Right lobe of liver (tissue), 6 donors: ENCODE measurements at places on chromosomes 5 and 9. TPM values are rescaled to one million over a fixed set of nuclear protein-coding genes. Genes with fewer than 3 reads are reported as not detected.

GRCh38 chr5:134873494-134873893, 677 bp upstream of the TXNDC15 start:
- no peaks in the 10 kb centered on the region for H3K27me3 ChIP-seq
- no peak for DNase-seq
- H3K4me3 ChIP-seq, result no peak overlapping the region
- H3K27ac ChIP-seq, result peak overlapping the region; percentile 72

GRCh38 chr9:104927216-104927911, 591 bp downstream of the ABCA1 start:
- H3K27ac ChIP-seq, result peak overlapping the region; percentile 78
- no peaks in the 10 kb centered on the region for H3K27me3 ChIP-seq
- H3K4me1 ChIP-seq, result no peaks in the 10 kb centered on the region
- peak overlapping the region; percentile 81 for H3K4me3 ChIP-seq

Gene TNC
- 9.3 TPM for total RNA-seq

DNA sequence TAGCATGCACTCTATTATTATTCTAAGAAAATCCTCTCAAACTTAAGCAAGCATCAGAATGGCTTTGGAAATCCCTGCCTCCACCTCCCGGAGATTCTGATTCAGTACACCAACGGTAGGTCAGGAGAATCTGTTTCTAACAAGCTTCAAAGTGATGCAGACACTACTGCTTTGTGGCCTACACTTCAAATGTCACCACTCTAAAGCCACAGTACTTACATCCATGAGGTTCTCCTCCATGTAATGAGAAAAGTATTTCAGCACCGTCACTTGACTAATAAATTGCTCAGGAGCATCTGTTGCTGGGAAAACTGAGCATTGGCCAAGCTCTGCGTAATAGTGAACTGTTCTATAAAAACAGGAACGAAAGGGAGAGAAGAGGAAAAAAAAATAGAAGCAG, 4.8 kb downstream of the PLK2 start:
- H3K4me3 ChIP-seq, result no peak overlapping the region
- H3K36me3 ChIP-seq, result peaks cover 4% of the 10 kb centered on the region
- H3K4me1 ChIP-seq, result no peaks in the 10 kb centered on the region

Gene ADAMTS19
- not detected for total RNA-seq

GRCh38 chr5:72154076-72154756, 46.9 kb downstream of the MAP1B start:
- no peak overlapping the region for H3K4me3 ChIP-seq
- no peaks in the 10 kb centered on the region for H3K36me3 ChIP-seq
- no peak overlapping the region for H3K27ac ChIP-seq
- H3K27me3 ChIP-seq, result no peaks in the 10 kb centered on the region
- H3K4me1 ChIP-seq, result no peaks in the 10 kb centered on the region
- no peak for DNase-seq

Gene TMEM252
- not detected for total RNA-seq

DNA sequence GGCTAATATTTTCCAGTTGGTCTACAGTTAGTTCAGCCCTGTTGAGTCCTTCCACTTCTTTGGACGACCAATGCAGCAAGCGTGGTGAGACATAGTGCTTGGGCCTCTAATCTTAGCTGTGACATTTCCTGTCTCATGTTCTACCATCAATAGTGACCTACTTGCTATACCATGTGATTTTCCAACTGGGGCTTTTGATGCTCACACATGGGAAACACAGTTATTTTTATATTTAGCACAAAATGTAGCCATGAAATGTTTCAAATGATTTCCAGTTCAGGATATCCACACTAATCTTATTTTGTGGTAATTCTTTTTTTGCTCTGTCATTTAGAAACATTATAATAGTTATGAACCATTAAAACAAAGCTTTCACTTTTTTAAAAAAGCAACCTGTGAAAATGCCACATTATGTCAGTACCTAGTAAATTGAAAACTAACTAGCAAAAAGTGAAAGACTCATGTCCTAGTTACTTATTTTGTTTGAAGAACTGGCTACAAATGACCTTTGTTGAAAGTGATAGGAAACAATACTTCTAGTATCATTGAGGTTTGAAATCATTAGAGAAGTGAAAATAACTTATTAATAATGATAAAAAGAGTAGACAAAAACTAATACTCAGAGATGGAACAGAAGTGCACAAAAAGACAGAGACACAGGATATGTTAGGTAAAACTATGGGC, 18.3 kb downstream of the MARCHF3 start:
- H3K4me3 ChIP-seq, result no peak overlapping the region
- H3K4me1 ChIP-seq, result no peaks in the 10 kb centered on the region
- no peaks in the 10 kb centered on the region for H3K36me3 ChIP-seq
- H3K27me3 ChIP-seq, result no peaks in the 10 kb centered on the region
- H3K27ac ChIP-seq, result no peak overlapping the region

DNA sequence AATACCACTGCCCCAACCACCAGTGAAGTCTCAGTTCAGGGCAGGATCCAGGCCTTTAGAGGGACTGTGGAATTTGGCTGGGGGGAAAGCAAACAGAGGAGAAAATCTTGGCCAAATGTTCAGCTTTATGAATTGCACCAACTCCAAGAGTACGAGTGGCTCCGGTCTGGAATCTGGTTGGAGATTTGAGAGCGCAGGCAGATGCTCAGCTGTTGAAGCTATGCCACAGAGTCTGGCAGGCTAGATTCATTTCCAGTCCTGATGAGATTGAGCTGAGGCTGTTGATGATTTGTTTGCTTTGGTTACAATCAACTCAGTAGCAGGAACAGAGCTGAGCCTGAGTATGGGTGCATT, 9.1 kb upstream of the HSPB3 start:
- H3K4me1 ChIP-seq, result no peaks in the 10 kb centered on the region
- no peak overlapping the region for H3K27ac ChIP-seq
- no peaks in the 10 kb centered on the region for H3K36me3 ChIP-seq

Gene BHMT2
- total RNA-seq, result 261 TPM

Gene FBP1
- 767 TPM for total RNA-seq

Gene FAXDC2
- total RNA-seq, result 87.8 TPM

Gene SPATA31A7
- not detected for total RNA-seq

- H3K27me3 ChIP-seq, result no peaks in the 10 kb centered on the region
- no peaks in the 10 kb centered on the region for H3K36me3 ChIP-seq
- no peak for DNase-seq
- no peak overlapping the region for H3K27ac ChIP-seq
- no peaks in the 10 kb centered on the region for H3K4me1 ChIP-seq
Measured at GRCh38 chr5:40025586-40025985, 600.8 kb upstream of the DAB2 start.

Gene CCDC192
- not detected for total RNA-seq

Gene ADAMTSL2
- total RNA-seq, result 9.9 TPM

GRCh38 chr5:97009212-97009898, 73.5 kb downstream of the LNPEP start:
- H3K4me3 ChIP-seq, result no peak overlapping the region
- no peak overlapping the region for H3K27ac ChIP-seq
- H3K36me3 ChIP-seq, result peaks cover 5% of the 10 kb centered on the region
- no peak for DNase-seq

DNA sequence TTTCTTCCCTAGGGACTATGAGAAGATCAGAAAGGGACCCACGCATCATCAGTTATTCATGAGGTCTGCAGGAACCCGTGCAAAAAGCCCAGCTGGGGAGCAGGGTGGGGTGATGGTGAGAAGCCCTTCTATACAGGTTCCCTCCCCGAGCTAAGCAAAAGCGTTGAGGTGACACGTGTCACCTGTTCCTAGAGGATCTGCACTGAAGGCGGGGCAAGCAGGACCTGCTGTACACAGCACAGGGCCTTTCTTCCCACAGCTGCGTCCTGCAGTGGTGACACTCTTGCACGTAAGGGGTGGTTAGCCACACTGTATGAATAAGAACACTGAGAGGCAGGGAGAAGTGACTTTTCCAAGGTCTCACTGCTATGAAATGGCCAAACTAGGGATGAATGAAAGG, 37.2 kb upstream of the SH3PXD2B start:
- no peaks in the 10 kb centered on the region for H3K36me3 ChIP-seq
- H3K4me3 ChIP-seq, result no peak overlapping the region
- DNase-seq, result peak; percentile 31
- H3K27me3 ChIP-seq, result no peaks in the 10 kb centered on the region

- H3K4me1 ChIP-seq, result no peaks in the 10 kb centered on the region
- DNase-seq, result no peak
- H3K36me3 ChIP-seq, result no peaks in the 10 kb centered on the region
- no peaks in the 10 kb centered on the region for H3K27me3 ChIP-seq
- no peak overlapping the region for H3K27ac ChIP-seq
Measured at GRCh38 chr9:106066940-106067524, 372.7 kb downstream of the TMEM38B start.

Gene CD72
- 2.0 TPM for total RNA-seq
